ENCODE measurements at places on chromosomes 12 and 14.

GRCh38 chr12:4448371-4448940 lies 2.8 kb upstream of the FGF6 start:
- no peak for DNase-seq

DNA sequence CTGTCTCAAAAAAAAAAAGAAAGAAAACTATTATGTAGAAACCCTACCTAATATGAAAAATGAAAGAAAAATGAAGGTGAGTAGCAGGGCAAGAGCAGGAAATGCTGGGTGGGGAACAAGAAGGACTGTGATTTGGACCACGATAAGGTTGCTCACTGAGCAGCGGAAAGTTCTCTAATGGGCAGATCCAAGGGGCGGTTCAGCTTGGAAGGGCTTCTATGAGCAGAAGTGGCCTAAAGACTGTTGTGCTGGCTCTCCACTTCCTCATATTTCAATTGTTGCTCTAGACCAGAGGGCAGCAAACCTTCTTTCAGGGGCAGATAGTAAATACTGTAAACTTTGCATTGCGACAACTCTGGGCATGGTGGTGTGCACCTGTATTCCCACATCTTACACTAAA lies 16.3 kb upstream of the NFYB start:
- no peak for DNase-seq

- DNase-seq = peak; percentile 67
These were observed 1.1 kb upstream of the DPPA3 start for GRCh38 chr12:7709969-7710675.

DNA sequence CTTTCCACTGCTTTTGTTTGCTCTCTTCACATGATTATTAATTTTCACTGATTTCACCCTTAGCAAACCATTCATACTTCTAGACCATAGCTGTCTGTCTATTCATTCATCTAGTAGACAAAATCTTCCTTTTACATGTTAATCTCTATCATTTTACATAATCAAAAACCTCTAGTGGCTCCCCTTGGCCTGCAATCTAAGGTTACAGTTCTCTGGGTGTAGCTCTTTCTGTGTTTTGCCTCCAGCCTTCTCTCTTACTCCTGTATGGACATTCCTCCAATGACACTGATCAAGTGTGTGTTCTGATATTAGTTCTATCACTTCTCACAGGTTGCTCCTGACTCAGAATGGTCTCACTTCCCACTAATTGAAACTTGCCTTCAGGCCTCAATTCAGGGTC lies 56.4 kb downstream of the PRKCH start:
- DNase-seq = no peak

- DNase-seq = peak; percentile 88
These were observed 21.3 kb downstream of the CLEC2A start for GRCh38 chr12:9910716-9911421.

GRCh38 chr12:70719672-70720420 lies 82.6 kb upstream of the PTPRB start:
- DNase-seq = peak; percentile 80

GRCh38 chr12:95836185-95836609 lies 22.6 kb upstream of the SNRPF start:
- no peak for DNase-seq

DNA sequence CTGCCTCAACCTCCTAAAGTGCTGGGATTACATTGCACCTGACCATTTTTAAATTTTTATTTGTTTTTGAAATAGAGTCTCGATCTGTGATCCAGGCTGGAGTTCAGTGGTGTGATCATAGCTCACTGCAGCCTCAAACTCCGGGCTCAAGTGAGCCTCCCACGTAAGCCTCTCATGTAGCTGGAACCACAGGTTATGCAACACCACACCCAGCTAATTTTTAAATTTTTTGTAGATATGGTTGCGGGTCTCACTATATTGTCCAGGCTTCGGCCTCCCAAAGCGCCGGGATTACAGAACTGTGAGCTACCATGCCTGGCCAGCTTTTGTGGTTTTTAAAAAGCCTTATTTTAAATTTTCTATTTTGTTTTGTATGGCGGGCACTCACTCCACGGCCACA lies 2.2 kb upstream of the DRAM1 start:
- no peak for DNase-seq

- no peak for DNase-seq
These were observed 11.6 kb downstream of the TMEM119 start for GRCh38 chr12:108586306-108586705.

DNA sequence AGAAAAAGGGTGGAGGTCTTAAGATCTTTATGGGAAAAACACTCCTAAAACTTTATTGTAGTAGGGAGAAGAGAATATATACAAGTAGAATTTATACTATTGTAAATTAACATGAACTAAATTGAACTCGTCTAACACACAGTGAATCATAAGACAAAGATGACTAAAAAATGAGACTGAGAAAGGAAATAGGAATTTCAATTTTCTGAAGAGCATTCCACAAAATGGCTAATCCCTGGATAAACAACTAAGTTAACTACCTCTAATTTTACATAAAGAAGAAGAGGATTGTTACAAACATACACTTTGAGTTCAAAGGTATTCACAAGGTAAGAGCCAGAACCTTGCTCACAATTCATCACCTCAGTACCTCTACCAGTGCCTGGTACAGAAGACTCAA lies 2.0 kb downstream of the MAP4K5 start:
- DNase-seq = no peak

DNA sequence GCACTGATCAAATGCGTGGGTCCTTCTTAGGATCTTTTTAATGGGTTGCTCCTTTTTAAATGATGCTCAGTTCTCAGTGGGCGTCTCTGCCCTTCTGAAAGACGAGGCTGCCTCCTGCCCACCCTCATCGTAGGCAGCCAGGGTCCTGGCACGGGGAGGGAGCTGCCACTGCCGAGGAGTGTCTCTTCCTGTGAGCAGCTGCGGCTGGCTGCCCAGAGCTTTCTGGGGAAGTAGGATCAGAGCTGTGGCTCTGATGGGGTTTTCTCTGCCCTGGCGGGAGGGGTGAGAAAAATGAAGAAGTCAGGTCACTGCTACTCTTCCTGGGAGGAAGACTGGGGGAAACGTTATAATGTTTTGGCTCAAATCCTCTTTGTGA lies 31.1 kb upstream of the BEGAIN start:
- no peak for DNase-seq

DNA sequence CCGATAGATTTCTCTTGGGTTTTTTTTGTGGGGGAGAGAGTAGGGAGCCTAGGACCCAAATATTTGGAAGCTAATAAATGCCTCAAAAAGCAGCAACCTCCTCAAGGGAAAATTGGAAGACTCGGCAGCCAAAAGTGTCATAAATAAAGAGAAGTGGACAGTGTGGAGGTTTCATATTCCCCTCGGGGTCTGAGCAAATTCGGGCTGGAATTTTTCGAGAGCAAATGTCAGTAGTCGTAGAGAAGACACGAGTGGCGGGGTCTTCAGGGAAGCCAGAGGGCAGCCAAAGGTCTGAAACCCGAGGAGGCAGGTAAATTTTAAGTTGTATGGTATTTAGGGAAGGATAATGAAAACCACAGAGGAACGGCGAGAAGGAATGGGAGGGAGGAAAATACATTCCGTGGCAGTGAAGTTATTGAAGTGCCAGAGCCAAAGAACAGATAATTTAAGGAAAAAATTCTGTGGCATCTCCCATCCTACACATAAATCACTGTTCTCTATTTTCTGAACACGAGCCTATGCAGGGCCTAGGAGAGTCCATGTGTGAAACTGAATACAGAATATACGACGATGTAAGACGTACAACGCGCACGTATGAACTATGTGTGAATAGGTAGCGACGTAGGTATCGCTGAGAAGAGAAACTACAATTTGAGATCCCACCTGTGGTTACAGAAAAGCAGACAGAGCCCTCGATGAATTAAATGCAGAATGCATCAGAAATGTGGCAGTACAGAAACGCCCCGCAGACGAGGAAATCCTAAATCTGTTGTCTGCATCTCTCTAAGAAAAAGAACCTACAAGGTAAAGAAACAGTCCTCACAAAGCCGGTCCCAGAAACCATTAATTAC lies 12.9 kb downstream of the BCL11B start:
- no peak for DNase-seq

- DNase-seq = no peak
These were observed 408.5 kb upstream of the RGS6 start for GRCh38 chr14:71523630-71524319.

DNA sequence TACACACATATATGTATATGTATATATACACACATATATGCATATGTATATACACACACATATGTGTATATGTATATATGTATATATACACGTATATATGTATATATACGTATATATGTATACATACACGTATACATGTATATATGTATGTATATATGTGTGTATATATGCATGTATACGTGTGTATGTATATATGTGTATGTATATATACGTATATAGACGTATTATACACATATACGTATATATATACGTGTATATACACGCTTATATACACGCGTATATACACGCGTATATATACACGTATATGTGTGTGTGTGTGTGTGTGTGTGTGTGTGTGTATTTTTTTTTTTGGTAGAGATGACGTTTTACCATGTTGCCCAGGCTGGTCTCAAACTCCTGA lies 32.9 kb upstream of the ZNF740 start:
- no peak for DNase-seq

- no peak for DNase-seq
These were observed 34.8 kb downstream of the CRACR2A start for GRCh38 chr12:3718100-3718499.

All from neural progenitor cell (in vitro differentiated cells).